ENCODE measurements at places on chromosomes 16 and 17.

DNA sequence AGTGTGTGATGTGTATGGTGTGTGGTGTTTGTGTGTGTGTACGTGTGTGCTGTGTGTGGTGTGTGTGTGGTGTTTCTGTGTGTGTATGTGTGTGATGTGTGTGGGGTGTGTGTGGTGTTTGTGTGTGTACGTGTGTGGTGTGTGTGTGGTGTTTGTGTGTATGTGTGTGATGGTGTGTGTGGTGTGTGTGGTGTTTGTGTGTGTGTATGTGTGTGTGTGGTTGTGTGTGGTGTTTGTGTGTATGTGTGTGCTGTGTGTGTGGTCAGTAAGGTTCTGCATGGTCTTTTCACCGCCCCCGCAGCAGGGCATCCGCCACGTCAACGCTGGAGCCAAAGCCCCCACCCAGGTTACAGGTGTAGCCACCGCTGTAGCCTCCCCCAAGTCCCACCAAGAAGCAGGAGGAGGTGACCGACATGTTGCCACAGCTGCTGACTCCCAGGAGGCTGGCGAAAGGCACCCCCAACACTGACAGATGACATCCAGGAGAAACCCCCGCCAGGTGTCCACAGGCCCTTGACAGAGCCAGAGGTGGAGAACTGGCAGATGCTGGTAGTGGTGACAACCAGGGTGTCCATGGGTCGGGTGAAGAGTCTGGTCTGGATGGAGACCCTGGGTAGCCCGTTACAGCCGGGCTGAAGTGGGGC, 9.3 kb upstream of the KRT17 start:
- DNase-seq, result no peak

DNA sequence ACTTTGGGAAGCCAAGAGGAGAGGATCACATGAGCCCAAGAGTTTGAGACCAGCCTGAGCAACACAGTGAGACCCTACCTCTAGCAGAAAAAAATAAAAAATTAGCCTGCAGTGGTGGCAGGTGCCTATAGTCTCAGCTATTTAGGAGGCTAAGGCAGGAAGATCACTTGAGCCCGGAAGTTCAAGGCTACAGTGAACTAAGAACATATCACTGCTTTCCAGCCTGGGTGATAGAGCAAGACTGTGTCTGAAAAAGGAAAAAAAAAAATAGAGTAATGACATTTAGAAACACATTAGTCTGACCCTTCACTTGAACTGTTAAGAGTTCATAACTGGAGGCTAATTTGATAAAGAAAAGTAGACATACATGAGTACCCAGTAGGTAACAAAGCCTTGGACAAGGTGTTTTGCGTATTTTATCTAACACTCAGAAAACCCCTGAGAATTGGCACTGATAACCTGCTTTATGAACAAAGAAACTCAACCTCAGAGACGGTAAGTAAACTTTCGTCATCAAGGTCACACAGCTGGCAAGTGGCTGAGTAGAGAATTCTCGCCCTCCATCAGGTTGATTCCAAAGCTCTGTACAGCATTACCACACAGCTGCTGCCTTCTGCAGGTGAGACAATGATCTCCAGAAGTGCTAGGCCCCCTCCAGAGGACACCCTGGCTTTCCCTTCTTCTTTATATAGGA, 101.1 kb downstream of the SMG6 start:
- no peak for DNase-seq

DNA sequence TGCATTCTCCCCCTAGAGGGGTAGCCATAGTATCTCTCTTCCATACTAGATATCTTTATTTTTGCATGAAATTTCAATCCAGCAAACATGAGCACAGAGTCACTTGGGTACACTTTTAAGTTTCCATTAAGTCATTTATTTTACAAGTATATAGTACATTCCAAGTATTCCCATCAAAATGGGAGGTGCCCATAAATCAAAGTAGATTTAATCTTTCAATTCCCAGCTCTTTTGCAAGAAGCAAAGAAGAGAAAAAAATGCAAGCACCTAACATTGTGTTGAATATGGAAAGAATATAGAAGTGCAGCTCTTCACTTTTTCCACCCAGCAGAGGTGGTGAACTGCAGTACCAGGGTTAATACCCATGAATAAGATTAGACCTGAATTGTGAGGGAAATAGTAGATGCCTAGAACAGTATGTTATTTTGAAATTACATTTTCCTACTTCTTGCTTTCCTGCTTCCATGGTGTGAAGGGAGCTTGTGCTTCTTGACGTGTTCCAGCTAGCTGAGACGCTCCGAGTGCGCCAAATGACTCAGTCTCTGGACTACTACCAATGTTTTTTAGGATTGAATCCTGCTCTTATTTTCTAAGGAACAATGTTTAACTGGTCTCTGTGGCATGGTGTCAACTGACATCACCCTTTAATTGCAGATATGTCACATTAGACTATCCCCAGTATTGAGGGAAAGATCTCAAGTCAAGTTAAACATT, 151.1 kb upstream of the MAF start:
- no peak for DNase-seq

GRCh38 chr17:17724307-17725010, 43.2 kb downstream of the RAI1 start:
- DNase-seq, result no peak

GRCh38 chr17:80605326-80606066, 60.9 kb downstream of the RPTOR start:
- DNase-seq, result peak; percentile 57

GRCh38 chr16:73778887-73779286, 517.7 kb upstream of the PSMD7 start:
- no peak for DNase-seq

- DNase-seq, result peak; percentile 56
Measured at GRCh38 chr17:74770498-74771318, 5.4 kb downstream of the NAT9 start.

DNA sequence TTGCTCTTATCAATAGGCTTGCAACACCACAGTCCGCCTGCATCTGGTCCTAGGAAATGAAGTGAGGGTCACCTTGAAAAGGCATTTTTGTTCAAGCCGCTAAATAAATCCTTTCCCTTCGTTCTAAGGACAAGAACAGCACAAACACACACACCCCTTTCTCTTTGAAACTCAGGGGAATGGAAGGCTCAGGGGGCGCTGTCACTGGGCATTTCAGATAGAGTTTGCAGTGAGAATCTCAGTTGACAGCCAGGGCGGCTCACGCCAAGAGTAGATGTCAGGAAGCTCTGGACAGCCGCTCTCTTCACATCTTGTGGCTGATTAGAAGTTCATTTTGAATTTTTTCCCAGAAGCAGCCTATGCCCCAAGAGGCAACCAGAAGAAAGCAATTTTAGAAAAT, 39.8 kb downstream of the ABAT start:
- DNase-seq, result no peak

GRCh38 chr16:64225696-64226095, 896.2 kb downstream of the CDH11 start:
- DNase-seq, result no peak

DNA sequence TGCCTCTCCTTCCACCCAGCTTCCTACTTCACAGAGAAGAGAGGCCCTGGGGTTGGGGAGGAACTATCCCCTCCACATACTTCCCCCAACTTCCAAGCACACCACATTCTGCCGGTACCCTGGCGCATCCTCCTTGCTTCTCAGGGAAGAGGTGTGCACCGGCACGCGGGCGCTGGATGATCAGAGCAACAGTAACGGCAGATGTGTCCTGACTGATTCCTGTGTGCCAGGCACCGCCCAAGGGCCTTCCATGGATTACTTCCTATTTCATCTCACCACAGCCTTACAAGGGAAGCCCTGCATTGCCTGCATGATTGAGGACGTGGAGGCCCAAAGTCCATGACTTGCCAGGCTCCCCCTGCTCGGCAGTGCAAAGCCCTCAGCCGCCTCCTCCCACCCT, 21.1 kb upstream of the MLKL start:
- DNase-seq, result no peak

DNA sequence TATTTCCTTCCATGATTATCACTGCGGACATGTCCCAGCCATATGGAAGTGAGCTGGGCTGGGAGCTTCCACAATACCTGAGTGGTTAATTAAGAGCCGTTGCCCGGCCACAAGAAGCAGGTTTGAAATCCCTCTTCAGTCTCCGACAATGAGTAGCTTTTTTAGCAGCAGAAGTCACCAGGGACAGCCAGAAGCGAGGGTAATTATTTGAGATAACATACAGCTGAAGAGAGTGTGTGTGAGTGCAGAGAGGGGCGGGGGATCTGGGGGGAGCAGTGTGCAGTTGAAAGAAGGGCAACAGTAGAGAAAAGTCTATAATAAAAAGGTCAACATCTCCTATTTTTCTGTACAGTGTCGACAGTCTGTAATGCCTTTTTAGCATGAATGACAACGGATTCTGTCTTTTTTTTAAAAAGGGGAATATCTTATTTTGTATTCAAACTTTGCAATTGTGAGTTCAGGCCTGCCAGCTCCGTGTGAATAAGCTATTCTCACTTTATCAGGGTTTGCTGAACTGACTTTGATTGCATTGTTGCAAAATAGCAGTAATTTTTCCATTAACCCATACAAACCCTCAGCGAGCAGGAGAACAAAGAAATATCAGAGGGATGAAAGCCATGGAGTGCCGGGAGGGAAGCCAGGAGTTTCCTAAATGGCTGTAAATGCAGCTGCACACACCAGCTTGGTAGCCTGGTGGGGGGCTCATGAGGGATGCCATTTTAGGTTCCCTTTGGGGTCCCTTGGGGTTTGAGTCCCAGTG, 220.3 kb upstream of the IRX3 start:
- no peak for DNase-seq

GRCh38 chr17:27471321-27472269, 15.3 kb downstream of the KSR1 start:
- DNase-seq, result peak; percentile 77

DNA sequence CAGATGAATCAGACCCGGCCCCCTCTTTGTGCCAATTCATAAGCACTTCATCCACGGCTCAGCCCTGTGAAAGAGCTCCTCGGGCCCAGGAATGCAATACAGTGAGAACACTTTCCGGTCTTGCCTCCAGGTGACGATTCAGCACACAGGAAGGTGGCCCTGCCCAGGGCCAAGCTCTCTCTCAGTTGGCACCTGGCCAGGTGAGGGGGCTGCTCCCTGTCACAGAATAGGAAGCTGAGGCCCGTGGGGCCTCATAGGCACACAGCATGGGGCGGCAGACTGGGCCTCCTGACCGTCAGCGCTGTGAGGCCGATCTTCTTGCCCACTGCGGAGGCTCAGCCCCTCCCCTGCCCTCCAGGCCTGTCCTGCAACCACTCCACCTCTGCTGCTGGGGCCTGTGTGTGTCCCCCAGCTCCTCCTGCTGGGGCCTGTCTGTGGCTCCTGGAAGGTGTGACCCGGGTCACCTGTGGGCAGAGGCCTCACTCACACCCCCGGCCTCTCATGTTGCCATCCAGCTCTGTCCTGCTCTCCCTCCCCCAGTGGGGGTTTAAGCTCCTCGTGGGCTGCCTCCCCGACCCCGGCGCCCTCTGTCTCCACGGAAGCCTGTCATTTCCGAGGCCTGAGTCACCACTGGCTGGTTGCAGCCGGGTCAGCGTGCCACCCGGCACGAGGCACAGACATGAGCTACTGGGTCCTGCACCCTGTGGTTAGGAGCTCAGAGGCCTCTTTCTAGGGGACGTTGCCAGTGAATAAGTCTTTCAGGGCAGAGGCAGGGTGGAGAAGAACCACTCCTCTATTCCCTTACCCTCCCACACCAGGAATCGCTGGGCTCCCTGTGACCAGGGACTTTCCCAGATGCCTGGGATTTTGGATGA, 114.4 kb downstream of the SEC14L1 start:
- DNase-seq, result no peak

Measured in activated T-helper 9 cell treated with anti-CD3 and anti-CD28 coated beads, Interleukin-2, amount 50 U/mL, for 16 hours (primary cell).